Stimulated activated CD8-positive, alpha-beta memory T cell treated with anti-CD3 and anti-CD28 coated beads, Interleukin-12 subunit alpha, Interleukin-12 subunit beta, amount 100 ng/mL, for 4 hours (primary cell): ENCODE measurements at places on chromosomes 16 and 17.

DNA sequence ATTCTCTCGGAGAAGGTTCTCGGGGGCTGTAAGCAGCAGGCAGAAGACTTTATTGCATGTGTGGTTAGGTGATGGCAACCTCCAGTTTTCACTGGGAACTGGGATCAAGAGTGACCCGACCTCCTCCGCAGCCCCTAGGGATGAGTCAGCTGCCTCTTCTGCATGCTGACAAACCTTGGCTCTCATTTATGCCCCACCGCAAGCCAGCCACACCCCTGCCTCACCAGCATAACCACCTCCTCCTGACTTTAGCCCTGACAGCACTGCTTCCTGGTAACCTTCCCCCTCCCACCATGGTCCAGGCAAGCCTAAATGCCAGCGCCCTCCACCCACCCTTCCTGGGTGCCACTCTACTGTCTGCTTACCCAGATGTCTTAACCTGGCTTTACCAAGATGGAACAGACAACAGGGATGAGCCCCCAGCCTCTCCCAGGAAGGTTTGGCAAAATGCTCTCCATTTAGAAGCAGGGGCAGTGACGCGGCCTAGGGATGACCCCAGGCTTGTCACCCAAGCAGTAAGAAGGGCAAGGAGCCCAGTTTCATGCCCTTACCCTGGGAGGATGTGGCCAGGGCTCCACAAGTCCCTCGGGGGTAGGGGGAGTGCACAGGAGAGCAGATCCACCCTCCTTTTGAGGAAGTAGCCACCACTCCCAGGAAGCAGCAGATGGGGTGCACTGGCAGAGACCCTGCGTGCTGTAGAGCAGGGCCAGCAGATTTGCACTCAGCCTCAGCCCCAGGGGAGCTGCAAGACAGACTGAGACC, 73.5 kb downstream of the GOSR1 start:
- no peak for DNase-seq

DNA sequence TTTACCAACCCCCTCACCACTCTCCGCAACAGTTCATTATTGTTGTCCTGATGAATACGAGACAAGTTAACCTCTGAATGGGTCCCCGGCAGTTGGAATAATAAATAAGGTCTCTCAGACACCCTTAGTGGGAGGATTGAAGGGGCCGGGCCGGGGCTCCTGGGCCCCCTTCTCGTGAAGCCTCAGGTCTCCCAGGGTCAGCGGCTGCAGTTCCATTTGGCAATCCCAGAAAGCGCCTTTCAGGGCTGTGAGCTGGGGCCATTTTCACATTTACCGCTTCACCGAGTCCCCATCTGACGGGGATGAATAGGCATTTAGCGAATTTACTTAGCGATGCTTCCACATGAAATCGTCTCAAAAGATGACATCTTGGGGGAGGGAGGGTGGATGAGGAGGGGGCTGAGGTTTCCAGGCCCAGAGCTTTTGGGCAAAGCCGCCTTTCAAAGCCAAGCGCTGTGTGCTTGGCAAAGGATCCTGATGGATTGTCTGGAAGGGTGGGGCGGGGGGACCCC, 309.8 kb downstream of the XYLT1 start:
- DNase-seq = no peak

- no peak for DNase-seq
Measured at GRCh38 chr16:21608639-21609328, 9.4 kb downstream of the METTL9 start.

DNA sequence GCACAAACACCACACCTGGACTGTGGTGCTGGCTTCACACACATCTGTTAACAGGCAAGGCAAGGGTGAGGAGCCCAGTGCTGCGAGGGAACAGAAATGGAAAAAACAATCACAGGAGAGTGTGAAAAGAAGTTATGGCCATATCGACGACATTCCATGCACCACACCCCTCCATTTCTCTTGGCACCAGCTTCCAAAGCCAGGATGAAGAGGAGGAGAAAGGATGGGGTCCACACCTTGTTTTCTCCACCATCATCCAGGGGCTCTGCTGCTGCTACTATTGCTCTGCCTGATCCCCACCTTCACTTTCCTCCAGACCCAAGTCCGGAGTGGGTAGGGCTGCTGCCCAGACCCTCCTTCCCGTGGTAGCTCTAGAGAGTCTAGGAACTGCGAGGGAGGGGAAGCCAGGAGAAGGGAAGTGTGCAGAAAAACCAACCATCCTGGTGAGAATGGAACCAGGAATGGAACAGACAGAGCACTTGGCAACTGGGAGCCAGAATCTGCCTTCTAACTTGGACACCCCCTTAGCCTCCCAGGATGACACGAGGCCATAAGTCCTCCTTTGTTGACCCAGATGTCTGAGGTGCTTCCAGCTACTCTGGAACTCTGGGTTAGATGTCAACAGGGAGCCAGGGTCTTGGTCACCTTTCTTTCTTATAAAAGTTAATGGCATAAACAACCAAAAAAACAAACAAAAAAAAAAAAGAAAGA, 1.2 kb upstream of the PROCA1 start:
- no peak for DNase-seq

- DNase-seq = peak; percentile 45
Measured at GRCh38 chr17:8126491-8127066, 2.7 kb upstream of the HES7 start.

GRCh38 chr17:43418441-43419374, 19.9 kb downstream of the ARL4D start:
- DNase-seq = no peak

DNA sequence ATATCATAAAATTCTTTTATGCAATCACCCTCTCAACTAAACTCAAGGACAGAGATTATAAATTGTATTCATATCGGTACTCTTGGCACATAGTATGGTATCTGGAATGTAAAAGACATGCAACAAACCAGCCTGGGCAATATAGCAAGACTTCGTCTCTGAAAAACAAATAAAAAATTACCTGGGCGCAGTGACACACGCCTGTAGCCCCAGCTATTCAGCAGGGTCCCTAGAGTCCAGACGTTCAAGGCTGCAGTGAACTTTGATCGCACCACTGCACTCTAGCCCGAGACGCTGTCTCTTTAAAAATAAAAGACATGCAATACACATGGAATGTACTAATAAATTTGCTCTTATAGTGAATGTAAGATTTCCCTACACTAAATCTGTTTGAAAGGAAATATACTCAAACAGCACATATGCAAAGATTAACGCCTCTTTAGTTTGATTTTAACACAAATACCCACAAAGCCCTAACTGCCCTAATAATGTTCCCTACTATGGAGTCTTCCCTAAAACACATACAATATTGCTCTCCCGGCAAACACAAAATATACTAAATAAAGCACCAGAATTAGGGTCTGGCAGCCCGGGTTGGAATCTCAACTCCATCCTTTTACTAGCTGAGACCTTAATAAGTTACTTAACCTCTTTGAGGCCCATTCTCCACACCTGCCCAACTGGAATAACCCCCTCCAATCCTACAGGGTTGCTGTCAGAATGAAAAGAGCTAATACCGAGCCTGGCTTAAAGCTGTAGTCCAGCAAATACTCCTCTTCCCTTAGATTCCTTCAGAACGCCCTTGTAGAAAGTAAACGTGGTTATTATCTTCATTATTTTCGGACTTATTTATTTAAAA, 1.2 kb downstream of the ABCA5 start:
- DNase-seq = no peak

DNA sequence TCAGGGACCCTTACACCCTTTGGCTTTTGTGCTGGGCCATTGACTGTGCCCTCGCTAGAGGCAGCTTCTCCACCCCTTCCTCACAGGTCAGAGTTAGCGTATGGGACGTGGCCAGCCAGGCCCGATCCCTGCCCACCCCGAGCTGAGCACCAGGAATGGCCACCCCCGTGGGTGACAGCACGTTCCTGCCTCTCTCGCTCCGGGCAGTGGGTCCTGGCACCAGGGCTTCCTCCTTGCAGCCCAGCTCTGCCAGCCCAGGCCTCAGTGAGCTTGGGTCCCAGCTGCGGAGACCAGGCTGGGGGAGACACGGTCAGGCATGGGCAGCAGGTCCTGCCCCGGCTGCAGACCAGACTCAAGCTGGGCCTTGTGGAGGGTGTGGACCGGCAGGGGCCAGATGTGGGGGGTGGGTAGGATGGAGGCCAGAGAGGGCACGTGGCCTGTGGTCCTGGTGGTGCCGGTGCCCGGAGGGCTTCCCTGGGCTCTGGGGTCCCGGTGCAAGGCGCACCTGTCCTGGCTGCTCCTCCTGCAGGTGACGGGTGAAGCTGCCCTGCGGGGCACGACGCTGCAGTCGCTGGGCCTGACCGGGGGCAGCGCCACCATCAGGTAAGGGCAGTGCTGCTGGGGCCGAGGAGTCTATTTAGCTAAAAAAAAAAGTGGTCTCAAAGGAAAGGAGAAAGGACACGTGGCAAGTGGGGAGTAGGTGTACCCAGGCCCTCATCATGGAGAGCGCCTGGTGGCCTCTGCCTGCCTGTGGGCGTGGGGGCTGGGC, 18.2 kb downstream of the ASPSCR1 start:
- DNase-seq = no peak

- no peak for DNase-seq
Measured at GRCh38 chr17:34220752-34221395, 34.2 kb upstream of the CCL2 start.

DNA sequence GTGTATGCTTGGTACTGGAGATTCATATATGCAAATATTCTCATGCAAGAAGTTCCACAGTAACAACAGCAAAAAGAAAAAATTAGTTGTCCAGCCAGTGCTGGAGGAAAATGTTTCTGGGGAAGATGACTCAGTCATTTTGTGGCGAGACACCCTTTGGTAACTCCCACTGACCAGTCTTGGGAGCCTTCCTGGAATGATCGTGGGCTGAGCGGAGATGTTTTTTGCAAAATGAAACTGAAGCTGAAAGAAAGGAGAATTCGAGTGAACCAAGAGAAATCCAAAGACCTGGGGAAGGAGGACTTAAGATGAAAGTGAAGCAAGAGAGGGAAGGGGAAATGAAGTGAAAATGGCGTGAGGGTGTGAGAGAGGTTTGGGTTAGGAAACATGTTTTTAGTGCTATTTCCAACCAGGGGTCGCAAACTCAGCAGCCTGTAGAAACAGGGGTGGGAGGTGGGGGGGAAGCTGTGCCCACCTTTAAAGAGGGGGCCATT, 5.2 kb downstream of the ITPRIPL2 start:
- no peak for DNase-seq

- no peak for DNase-seq
Measured at GRCh38 chr17:67359960-67360791, 6.2 kb downstream of the PSMD12 start.

GRCh38 chr16:10226141-10226986, 44.1 kb upstream of the GRIN2A start:
- no peak for DNase-seq

- DNase-seq = no peak
Measured at GRCh38 chr16:12539185-12539929, 264.3 kb downstream of the CPPED1 start.

DNA sequence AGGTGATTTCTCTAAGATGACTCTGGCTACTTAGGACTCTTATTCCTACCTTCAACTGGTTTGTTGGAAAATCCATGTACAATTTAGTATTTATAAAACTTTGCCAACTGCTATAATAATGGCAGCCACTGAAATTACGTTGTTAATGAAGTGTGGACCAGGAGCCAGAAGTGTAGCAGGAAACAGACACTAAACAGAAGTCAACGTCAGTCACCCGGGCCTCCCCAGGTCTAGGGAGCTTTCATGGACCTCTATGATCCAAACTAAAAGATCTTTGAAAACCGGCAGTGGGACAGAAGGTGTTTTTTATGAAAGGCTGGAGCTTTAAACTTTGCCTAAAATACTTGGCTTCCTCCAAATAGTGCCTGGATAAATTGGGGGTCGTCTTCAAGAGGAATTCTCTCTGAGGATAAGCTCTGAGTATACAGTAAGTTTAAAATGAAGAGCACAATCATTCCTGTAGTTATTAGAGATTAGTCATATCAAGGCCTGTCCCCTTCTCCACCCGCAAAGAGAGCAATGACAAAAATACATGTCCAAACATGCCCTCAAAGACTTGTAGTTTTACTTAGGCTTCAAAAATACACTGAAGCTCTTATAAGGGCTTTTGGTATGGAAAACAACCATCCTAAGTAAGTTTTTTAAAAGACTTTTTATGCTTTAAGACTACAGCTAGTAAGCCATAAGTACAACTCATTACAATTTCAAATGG, 34.6 kb downstream of the DCUN1D3 start:
- DNase-seq = no peak

DNA sequence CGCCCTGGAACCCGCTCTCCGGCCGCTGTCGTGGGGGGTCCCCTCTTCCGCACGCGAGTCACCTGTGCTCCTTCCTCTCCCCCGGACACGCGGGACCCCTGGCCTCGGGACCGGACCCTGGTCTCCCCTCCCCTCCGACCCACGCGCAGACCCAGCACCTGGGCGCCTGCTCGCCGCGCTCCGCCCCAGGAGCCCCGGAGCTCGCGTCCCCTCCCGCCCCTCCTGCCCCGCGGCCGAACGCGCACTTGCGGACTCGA, 762 bp downstream of the RAB40B start:
- no peak for DNase-seq

DNA sequence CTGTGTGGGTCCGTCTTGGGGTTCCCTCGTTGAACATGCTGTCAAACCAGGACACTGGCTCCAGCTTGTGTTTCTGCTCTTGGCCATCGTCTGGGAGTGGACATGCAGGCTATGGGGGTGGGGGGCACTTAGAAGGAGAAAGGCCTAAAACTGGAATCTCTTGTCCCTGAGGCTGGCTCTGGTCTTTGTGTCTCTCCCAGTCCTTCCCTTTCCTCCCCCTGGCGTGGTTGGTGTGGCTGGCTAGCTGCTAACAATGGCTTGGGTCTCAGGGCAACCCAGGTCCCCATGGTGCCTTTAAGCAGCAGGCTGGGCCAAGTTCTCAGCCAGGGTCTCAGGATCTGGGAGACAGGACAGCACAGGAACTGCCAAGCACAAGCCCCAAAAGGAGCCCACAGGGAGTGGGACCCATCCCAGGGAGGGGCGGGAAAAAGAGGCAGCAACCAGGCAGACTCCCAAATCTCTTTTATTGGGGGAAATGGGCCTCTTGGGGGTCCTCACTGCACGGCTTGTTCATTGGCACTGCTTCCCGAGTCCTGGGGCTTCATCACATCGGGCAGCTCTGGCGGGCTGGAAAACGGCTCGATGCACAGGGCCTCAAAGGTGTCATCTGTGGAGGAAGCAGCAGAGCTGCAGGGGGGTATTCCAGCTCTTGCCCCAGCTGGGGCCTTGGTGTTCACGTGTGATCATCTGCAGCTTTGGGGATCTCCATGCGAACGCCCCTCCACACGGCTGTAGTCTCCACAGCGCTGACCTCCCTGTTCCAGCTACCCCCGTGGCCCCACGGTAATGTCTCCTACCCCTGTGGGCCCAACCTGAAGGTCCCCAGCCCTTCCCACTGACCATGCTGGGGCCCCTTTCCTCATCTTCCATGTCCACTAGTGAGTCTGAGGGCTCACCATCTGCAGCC, 5.3 kb downstream of the ELOB start:
- DNase-seq = no peak
